Umbilical cord (tissue), 2 donors: ENCODE measurements at places on chromosomes 1 and 21.

DNA sequence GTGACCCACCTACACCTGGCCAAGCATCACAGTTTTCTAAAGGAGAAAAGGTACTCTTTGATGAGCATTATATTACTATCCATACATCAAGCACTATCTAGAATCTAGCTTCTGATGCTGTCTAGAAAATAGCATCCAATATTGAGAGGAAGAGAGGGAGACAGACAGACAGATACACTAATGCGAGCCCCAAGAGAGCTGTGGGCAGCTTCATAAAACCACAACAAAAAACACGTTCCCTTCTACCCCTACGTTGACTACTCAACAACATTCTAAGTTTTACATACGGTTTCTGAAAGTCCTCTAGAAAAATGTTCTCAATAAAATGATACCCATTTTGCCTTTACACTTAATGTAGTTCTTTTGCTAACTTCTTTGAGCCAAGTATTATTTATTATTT is 221.8 kb downstream of the SLC45A1 start:
- no peak for DNase-seq

DNA sequence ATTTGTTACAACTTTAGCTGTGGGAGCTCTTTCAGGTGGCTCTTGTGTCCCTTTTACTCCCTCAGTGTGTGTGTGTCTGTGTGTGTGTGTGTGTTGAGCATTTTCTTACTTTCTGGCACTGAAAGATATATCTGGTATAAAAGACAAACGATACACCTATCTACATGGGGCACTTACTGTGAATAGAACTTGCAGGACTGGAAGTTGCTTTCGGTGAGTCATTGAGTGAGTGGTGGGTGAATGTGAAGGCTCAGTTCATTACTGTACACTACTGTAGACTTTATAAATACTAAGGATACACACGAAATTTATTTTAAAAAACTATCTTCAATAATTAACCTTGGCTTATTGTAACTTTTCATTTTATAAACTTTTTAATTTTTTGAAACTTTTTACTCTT is 38.7 kb downstream of the BTBD8 start:
- DNase-seq = no peak

DNA sequence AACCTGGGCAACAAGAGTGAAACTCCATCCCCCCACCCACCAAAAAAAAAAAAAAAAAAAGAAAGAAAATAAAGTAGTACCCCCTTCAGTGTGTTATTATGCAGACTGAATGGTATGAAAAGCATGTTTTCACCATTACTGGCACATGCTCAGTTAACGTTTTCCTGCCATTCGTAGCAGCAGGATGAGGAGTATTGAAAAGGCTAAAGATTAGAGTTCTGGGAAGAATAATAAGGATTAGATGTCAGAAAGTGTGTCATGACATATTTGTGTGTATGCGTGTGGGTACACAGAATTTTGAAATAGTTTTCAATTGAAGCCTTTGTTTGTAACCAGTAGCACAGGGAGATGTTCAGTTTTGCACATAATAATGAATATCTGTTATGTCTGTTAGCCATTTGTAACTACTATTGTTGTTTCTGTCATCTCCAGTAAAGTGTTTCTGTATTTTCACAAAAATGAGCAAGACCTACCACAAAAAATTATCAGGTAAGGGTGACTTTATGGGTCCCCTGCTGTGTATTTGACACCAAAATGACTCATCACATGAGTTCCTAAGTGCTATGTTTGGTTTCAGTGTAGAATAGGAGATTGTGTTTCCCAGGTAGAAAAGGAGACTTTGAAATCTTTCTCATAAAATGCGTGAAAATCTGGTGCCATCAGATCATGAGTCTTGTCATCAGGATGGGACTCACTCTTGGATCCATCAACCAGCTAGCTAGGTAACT is 358.9 kb downstream of the DISC1 start:
- DNase-seq = no peak

- no peak for DNase-seq
Observed at GRCh38 chr21:41559658-41560631, 52.0 kb upstream of the TMPRSS2 start.

GRCh38 chr1:183989078-183989577 is 48.4 kb downstream of the COLGALT2 start:
- DNase-seq = no peak

DNA sequence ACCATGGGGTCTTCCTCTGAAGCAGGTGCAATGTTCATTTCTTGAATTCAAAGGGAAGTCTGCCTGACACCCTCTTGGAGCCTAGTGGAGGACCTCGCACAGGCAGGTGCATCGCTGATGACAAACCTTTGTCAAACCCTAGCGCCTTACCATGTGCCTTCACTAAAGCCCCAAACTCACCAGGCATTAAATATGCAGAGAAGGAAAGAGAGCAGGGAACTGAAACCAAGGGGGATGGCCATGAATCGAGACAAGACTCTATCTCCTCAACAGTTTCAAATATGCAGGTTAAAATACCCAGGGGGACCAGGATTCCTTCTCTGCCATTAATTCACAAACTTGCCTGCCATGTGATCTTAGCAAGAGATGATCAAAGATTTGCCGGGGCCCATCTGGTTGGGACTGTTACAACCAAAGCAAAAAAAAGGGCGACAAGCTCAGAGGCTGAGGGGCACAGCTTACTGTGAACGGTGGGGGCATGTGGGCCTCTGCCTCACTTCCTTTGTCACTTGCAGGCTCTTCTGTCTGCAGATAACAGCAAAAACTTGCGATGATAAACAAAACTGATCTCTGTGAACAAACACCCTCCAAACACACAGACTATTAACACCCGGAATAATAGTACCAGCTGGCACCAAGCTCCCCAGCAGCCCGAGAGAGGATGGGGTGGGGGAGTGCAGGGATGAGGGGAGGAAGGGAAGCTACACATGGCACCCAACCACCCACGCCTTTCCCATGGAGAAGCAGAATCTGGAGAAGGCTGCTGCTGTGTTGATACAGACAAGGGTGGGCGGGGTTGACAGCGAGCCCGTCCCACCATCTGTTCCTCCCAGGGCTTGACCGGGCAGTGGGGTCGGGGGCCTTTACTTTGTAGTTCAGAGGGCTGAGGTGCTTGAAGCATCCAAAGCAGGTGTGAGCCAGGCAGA is 33.9 kb downstream of the TMEM63A start:
- no peak for DNase-seq

DNA sequence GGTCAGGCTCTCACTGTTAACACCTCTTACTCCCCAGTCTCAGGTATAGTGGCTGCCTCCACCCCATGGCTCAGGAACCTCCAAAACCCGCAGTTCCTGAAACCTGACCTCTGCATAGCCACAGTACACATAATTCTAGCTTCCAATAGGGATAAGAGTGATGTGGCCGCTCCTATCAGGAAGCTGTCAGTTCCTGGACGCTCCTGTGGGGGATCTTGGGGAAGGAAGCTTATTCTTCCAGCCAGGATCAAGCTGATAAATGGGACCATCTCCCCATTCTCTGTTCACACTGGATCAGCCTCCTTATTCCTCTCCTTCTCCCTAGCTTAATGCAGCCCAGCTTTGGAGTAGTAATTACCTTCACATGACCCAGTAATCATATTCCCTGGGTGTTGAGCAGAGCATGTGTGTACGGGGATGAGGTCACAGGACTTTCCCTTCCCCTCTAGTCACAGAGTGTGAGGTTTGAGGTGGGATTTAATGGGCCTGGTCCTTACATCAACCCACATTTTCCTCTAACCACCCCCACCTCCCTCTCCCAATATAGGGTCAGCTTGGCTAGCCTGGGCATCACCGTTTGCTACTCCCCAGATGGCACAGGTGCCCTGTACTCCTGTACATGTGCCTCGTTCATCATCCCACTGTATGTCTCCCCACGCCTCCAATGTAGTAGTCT is 7.0 kb upstream of the POU3F1 start:
- DNase-seq = no peak

DNA sequence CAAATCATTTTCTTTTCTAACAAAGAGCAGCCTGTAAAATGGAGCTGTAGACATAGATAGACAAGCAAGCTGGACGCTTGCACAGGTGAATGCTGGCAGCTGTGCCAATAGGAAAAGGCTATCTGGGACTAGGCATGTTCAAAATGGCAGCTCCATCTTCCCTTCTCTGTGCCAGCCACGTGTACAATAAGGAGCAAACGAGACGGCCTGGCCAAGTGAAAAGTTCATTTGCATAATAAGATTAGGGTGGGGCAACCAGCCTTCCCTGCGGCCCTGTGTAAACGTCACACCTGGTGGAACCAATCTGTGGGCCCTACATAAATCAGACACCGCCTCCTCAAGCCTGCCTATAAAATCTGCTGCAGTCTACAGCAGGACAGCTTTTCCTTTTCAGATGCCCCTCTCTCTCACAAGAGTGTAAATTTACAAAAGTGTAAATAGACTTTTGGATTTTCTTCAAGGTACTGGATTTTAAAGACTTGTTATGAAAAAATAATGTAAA is 16.6 kb upstream of the EDEM3 start:
- DNase-seq = no peak

DNA sequence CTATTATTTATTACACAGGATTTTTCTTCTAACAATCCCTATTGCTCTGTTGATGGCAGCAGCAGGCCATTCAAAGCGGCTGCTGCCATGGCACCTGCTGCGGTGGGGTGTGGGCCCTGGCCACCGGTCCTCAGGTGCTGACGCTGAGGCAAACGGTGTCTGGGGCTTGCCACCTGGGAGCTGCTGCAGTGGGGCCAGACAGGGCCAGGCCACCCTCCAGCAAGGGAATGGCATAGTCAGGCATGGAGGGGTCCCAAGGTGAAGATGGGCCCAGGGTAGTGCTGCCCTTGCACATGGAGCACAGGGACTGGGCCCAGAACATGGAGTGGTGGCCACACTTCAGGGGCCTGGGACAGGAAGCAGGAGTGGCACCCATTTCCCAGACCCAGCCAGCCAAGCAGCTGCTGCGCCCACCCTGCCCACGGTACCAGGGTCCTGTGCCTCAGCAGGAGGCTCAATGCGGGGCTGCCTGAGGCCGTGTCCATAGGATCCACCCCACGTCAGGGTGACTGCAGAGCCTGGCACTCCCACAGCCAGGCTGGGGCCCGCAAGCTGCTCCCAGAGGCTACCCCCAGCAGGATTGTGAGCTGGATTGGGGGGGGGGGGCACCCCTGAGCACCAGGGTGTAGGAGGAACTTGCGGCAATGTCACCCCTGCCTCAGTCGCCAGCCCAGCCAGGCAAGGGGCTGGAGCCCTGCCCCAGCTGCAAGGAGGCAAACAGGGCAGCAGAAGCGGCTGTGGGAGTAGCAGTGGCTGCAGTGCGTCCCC is 53.9 kb upstream of the KRTAP11-1 start:
- DNase-seq = no peak

DNA sequence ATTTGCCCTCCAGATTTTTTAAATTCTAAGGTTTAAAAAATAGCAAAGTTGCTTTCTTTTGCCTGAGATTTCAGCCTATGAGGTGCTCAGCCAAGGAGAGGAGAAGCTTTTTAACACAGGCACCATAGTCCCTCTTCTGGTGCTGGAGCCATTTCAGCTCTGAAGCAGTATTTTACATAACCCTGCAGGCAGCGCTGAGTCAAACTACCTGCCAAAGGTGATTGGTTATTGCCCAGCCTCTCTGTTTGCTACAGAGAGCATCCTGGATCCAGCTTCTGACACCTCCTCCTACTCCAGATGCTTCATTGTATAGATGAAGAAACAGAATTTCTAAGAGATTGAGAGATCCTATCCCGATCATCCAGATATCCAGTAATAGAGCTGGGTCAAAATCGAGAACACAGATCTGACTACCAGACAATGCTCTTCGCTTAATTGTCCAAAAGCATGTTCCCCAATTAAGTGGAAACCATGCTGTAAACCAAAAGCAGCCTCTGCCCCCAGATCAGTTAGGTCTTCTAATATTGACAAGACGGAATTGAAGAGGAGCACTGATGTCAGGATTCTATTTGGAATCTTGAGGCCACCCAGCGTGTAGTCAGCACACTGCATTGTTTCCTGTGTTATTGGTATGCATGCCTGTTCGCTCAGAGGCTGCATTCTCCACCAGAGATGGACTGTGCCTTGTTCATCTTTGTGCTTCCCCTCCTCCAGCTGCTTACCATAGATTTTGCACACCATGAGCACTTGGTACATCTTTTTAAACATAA is 22.1 kb downstream of the RGS8 start:
- no peak for DNase-seq

DNA sequence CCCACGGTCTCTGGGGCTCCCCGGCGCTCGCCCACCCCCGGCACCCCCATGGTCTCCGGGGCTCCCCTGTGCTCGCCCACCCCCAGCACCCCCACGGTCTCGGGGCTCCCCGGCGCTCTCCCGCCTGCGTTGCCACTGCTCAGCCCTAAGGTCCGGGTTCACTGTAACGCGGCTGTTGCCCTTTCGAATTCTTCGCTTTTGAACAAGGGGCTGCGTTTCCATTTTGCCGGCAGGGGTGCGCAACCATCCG is 5.2 kb upstream of the FTCD start:
- no peak for DNase-seq

GRCh38 chr21:25986928-25987327 is 183.6 kb downstream of the APP start:
- no peak for DNase-seq

GRCh38 chr1:6438047-6438525 is 13.5 kb downstream of the ESPN start:
- DNase-seq = peak; percentile 38

DNA sequence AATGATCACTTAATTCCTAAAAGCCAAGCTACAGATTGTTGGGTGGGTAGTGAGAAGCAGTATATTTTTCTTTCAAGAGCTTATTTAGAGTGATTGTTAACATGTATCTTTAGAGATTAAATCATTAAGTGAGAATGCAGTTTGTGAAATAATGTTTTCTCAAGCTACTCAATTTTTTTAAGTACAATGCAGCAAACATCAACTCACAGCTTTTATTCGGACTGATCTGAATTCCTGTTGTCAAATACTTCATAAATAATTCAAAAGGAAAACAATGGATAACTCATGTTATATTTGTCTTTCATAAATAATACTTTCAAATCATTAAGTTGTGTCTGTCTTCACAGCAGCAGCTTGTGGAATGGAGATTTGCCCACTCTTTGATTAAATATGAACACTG is 271.1 kb upstream of the DEPDC1 start:
- DNase-seq = no peak

DNA sequence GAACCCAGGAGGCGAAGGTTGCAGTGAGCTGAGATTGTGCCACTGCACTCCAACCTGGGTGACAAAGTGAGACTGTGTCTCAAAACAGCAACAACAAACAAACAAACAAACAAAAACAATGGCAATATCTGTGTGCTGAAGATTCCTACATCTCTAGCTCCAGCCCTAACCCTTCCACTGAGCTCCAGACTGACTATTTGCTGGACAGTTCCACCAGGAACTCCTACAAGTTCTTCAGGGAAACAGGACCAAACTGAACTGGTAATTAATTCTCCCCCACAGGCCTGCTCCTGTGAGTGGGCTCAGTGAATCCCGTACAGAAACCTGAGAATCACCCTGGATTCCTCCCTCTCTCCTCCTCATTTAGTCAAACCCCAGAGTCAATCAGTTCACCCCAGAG is 1.5 kb downstream of the SERPINC1 start:
- no peak for DNase-seq
